ENCODE measurements at places on chromosomes 4 and X.

- DNase-seq, result no peak
These were observed 134.1 kb upstream of the MAMLD1 start for GRCh38 chrX:150229030-150229429.

DNA sequence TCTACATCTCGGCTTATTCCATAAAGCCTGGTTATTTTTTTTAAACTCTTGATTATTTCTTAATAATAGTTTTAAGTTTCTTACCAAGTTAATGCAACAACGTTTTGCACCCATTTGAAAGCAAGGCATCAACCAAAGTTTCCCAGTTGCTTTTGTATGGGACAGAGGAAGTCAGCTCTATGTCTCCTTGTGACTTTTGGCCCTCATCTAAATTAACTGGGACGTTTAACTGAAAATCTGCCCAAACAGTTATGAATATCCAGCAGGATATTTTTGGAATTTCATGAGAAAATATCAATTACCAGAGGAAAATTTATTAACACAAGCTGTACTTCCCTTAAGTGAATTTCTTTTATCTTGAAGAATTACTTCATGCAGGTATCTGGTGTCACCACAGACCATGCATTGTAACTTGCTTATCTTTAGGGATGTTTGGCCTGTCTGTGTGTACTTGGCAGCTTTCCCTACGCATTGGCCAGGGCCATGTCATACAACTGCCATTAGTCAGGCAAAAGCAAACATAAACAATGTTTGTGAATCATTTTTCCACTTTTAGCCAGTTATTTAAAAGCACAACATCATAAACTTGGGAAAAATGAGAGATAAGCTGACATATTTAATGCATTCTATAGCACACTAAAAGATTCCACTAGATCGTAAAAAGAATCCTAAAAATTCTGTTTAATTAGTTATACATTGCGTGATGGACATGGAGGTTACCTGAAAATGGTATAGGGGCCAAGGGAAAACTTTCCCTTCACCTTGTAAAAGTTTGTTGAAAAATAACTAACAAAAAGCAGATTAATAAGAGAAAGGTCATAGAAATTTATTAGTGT, 101.4 kb upstream of the PDE5A start:
- DNase-seq, result peak; percentile 87

- DNase-seq, result peak; percentile 63
These were observed 3.6 kb downstream of the ADGRA3 start for GRCh38 chr4:22512306-22512705.

- DNase-seq, result peak; percentile 64
These were observed 6.0 kb upstream of the EFNB1 start for GRCh38 chrX:68822641-68823410.

Measured in fibroblast of mammary gland (primary cell).